Kidney (tissue), 22 donors: ENCODE measurements at places on chromosomes 7 and 10. TPM values are rescaled to one million over a fixed set of nuclear protein-coding genes. Genes with fewer than 3 reads are reported as not detected.

The IFIT1B gene
- polyA plus RNA-seq: not detected

The GRID2IP gene
- 0.11 TPM for polyA plus RNA-seq

The FFAR4 gene
- 0.11 TPM for polyA plus RNA-seq

The TSPAN12 gene
- 44.2 TPM for polyA plus RNA-seq

The CRYGN gene
- polyA plus RNA-seq: not detected

- H3K27ac ChIP-seq: no peak overlapping the region
- no peak overlapping the region for H3K4me3 ChIP-seq
- no peaks in the 10 kb centered on the region for H3K27me3 ChIP-seq
- H3K4me1 ChIP-seq: no peaks in the 10 kb centered on the region
- no peaks in the 10 kb centered on the region for H3K36me3 ChIP-seq
- no peak for DNase-seq
Measured at GRCh38 chr10:7611909-7612308, 54.9 kb downstream of the ITIH5 start.

GRCh38 chr7:27088002-27088922, 7.5 kb downstream of the HOXA1 start:
- no peak overlapping the region for H3K27ac ChIP-seq
- H3K4me1 ChIP-seq: peaks cover 3% of the 10 kb centered on the region
- DNase-seq: peak; percentile 48
- H3K36me3 ChIP-seq: no peaks in the 10 kb centered on the region
- H3K27me3 ChIP-seq: peaks cover 7% of the 10 kb centered on the region

DNA sequence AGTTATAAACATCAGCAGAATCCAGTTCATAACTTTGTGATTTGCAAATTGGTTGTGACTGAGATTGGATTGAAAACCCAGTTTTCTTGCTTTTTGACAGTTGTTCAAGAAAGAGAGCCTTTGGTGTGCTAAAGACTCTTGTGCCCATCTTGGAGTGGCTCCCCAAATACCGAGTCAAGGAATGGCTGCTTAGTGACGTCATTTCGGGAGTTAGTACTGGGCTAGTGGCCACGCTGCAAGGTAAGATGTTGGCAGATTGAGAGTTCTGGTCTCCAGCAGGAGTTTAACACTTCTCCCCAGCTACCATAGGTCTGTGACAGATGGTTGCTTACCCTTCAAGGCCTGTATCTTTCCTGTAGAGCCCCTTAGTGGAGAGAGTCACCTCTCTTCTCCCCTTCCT, 2.6 kb downstream of the SLC26A4 start:
- no peak for DNase-seq
- peaks cover 11% of the 10 kb centered on the region for H3K27me3 ChIP-seq
- H3K36me3 ChIP-seq: no peaks in the 10 kb centered on the region
- H3K4me1 ChIP-seq: no peaks in the 10 kb centered on the region
- H3K4me3 ChIP-seq: no peak overlapping the region
- H3K27ac ChIP-seq: no peak overlapping the region

GRCh38 chr10:86636311-86636710, 18.0 kb upstream of the OPN4 start:
- no peak overlapping the region for H3K27ac ChIP-seq
- H3K36me3 ChIP-seq: no peaks in the 10 kb centered on the region
- no peaks in the 10 kb centered on the region for H3K27me3 ChIP-seq
- no peaks in the 10 kb centered on the region for H3K4me1 ChIP-seq
- no peak for DNase-seq
- no peak overlapping the region for H3K4me3 ChIP-seq

GRCh38 chr7:155852426-155853301, 40.4 kb upstream of the SHH start:
- H3K27ac ChIP-seq: no peak overlapping the region
- no peaks in the 10 kb centered on the region for H3K4me1 ChIP-seq
- no peak for DNase-seq
- no peaks in the 10 kb centered on the region for H3K27me3 ChIP-seq

DNA sequence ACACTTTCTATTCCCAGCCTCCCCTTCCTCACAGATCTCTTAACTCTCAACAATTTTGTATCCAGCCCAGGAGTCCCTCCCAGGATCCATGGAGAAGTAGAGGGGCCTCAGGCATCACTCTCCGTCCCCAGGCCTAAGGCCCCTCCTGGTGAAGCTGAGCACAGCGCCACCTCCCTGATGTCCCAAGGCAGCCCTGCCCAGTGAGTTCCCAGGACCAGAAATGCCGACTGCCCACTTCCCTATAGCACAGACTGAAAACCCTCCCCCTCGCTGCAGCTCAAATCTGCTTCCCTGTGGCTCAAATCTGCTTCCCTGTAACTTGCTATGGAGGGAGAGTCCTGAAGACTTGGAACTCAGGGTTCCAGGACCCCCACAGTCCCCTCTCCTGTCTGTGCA, 35.6 kb downstream of the YKT6 start:
- no peak overlapping the region for H3K4me3 ChIP-seq
- H3K27ac ChIP-seq: no peak overlapping the region
- no peaks in the 10 kb centered on the region for H3K36me3 ChIP-seq
- no peaks in the 10 kb centered on the region for H3K27me3 ChIP-seq

- no peaks in the 10 kb centered on the region for H3K4me1 ChIP-seq
- H3K4me3 ChIP-seq: no peak overlapping the region
- H3K27me3 ChIP-seq: no peaks in the 10 kb centered on the region
- DNase-seq: no peak
- no peaks in the 10 kb centered on the region for H3K36me3 ChIP-seq
- no peak overlapping the region for H3K27ac ChIP-seq
Measured at GRCh38 chr10:26453850-26454249, 15.7 kb downstream of the APBB1IP start.

DNA sequence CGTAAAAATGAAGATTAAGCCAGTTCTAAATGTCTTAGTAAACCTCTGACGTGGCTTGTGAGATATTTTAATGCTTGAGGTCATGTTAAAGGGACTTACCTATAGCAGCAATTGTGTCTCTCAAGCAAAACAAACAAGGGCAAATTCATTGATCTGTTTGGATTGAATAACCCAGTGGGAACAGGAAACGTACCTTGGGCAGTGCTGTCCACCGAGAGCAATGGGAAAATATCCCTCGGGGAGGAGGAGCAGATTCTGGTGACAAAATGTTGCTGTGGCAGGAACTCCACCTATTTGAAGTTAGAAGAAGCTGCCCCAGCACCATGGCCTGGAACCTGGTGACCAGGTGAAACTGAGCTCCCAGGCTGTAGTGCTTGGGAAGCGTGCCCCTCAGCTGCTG, 107.1 kb upstream of the FZD8 start:
- no peaks in the 10 kb centered on the region for H3K4me1 ChIP-seq
- no peak overlapping the region for H3K4me3 ChIP-seq
- no peak overlapping the region for H3K27ac ChIP-seq
- no peaks in the 10 kb centered on the region for H3K27me3 ChIP-seq
- no peaks in the 10 kb centered on the region for H3K36me3 ChIP-seq

DNA sequence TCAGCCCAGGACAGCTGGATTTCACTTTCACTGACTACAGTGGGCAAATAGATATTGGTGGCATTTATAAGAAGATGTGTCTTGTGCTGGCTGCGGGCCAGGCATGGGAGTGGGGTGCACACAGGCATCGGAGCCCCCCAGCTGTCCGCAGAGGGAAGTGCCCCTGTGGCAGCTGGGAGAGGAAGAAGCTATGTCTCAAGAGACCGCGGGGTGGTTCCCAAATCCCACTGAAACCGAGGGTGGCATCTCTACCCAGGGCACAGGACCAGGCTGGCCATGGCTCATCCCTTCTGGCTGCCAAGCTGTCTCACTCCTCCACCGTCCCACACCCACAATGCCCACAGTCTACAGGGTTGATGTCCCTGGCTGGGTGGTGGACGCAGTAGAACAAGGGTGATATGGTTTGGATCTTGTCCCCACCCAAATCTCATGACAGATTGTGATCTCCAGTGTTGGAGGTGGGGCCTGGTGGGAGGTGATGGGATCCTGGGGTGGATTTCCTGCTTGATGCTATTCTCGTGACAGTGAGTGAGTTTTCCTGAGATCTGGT, 94.8 kb downstream of the TCERG1L start:
- peak; percentile 41 for DNase-seq
- no peak overlapping the region for H3K27ac ChIP-seq
- no peaks in the 10 kb centered on the region for H3K36me3 ChIP-seq

GRCh38 chr7:7982904-7983303, 14.3 kb downstream of the GLCCI1 start:
- no peak for DNase-seq
- H3K27ac ChIP-seq: no peak overlapping the region
- no peaks in the 10 kb centered on the region for H3K27me3 ChIP-seq

GRCh38 chr7:34341326-34341725, 316.7 kb upstream of the NPSR1 start:
- H3K27ac ChIP-seq: no peak overlapping the region
- DNase-seq: peak; percentile 10
- H3K27me3 ChIP-seq: no peaks in the 10 kb centered on the region
- H3K36me3 ChIP-seq: no peaks in the 10 kb centered on the region
- no peaks in the 10 kb centered on the region for H3K4me1 ChIP-seq

DNA sequence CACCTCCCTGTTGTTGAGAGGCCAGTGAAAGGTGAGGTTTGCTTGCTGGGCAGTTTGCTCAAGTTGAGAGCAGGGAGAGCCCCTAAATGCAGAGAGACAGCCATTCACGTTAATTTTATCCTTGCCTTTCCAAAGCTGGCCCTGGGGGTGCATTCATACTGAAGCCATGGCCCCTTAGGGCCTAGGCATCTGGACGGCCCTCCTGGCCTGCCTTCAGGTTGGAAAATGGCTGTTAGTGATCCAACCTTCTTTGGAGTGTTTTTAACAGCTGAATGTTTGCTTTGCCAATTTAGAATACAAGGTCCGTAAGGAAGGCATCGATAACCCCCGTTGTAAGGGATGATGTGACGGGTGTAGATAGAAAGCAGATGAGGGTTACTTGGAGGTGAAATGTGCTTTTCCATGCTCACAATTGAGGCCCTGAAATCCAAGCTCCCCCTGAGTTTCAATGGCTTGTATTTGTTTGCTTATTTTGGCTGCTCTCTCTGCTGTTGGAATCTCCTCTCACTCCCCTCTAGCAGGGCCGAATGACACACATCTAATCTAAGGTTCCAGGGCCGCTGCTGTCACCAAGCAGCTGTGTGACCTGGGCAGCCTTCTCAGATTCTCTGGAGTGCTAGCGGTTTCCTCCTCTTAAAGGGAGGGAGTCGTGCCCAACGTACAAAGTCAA, 171.6 kb upstream of the MKI67 start:
- no peak overlapping the region for H3K4me3 ChIP-seq
- no peak for DNase-seq
- H3K4me1 ChIP-seq: no peaks in the 10 kb centered on the region
- H3K27ac ChIP-seq: no peak overlapping the region
- H3K27me3 ChIP-seq: no peaks in the 10 kb centered on the region

DNA sequence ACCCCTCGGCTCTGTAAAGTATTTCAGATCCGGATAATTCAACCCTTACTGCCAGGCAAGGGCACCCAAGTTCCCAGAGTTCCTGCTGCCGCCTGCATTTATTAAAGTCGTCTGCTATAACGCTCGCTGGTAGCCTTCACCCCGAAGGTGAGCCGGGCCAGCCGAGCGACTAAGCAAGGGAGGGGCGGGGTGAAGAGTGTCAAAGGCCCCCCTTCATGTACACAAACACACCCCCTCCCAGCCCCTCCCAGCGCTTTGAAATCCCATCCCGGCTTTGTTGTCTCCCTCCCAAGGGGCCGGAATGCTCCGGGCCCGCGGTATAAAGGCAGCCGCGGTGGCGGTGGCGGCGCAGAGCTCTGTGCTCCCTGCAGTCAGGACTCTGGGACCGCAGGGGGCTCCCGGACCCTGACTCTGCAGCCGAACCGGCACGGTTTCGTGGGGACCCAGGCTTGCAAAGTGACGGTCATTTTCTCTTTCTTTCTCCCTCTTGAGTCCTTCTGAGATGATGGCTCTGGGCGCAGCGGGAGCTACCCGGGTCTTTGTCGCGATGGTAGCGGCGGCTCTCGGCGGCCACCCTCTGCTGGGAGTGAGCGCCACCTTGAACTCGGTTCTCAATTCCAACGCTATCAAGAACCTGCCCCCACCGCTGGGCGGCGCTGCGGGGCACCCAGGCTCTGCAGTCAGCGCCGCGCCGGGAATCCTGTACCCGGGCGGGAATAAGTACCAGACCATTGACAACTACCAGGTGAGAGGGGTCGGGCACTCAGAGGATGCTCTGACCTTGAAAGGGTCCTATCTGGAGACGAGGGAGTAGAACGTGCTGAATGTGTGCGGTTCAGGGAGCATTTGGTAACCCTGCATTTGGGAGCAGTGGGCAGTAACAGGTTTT, at the start of gene DKK1:
Gene DKK1 (plus strand): TSS at position 349 of the 889 bp plus-strand sequence. CDS start 154 bp downstream, at position 503.
- no peak within 1 kb of the TSS for H3K27ac ChIP-seq
- H3K27me3 ChIP-seq: peaks cover 5% of the 10 kb centered on the region
- peak; percentile 80 for DNase-seq
- peak within 1 kb of the TSS; percentile 51 for H3K4me3 ChIP-seq
- no peaks in the 10 kb centered on the region for H3K36me3 ChIP-seq
- H3K4me1 ChIP-seq: peaks cover 8% of the 10 kb centered on the region

DNA sequence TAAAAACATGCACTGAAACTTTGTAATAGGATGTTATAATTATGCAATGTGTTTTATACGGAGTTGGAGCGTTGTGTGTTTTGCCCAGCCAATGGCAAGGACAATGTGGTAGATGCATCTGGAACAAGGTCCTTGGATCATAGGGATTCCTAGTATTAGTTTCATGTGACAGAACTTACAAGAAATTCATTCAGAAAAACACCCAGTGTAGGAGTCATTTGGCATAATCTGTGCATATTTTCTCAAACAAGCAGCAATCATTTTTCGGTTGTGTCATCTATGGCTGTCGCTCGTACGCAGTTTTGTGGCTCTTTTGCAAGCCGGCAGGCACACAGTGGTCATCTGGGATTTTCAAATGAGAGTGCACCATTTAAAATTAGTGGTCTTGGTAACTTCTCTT, 19.8 kb downstream of the CREB5 start:
- no peaks in the 10 kb centered on the region for H3K4me1 ChIP-seq
- H3K36me3 ChIP-seq: no peaks in the 10 kb centered on the region
- no peaks in the 10 kb centered on the region for H3K27me3 ChIP-seq
- DNase-seq: no peak
- H3K27ac ChIP-seq: no peak overlapping the region

- H3K27ac ChIP-seq: peak within 1 kb of the TSS; percentile 88
- DNase-seq: peak; percentile 88
- peak within 1 kb of the TSS; percentile 64 for H3K4me3 ChIP-seq
- no peaks in the 10 kb centered on the region for H3K27me3 ChIP-seq
- H3K4me1 ChIP-seq: peaks cover 8% of the 10 kb centered on the region
Measured at GRCh38 chr7:55018361-55019190, at the start of gene EGFR. Gene EGFR (plus strand): TSS chr7:55019017. CDS start chr7:55019278, 261 bp downstream.

- no peak overlapping the region for H3K4me3 ChIP-seq
- no peak overlapping the region for H3K27ac ChIP-seq
- no peaks in the 10 kb centered on the region for H3K27me3 ChIP-seq
- peaks cover 2% of the 10 kb centered on the region for H3K4me1 ChIP-seq
Measured at GRCh38 chr7:134946260-134946659, 40.0 kb upstream of the AGBL3 start.

GRCh38 chr7:33909318-33909717, 4.0 kb downstream of the BMPER start:
- H3K27ac ChIP-seq: no peak overlapping the region
- no peak for DNase-seq
- no peak overlapping the region for H3K4me3 ChIP-seq
- no peaks in the 10 kb centered on the region for H3K4me1 ChIP-seq
- H3K27me3 ChIP-seq: peaks cover 9% of the 10 kb centered on the region
- H3K36me3 ChIP-seq: no peaks in the 10 kb centered on the region
